Esophagus squamous epithelium (tissue), 5 donors: ENCODE measurements at places on chromosomes 3 and 15. TPM values are rescaled to one million over a fixed set of nuclear protein-coding genes. Genes with fewer than 3 reads are reported as not detected.

The SMCO1 gene
- total RNA-seq: not detected

DNA sequence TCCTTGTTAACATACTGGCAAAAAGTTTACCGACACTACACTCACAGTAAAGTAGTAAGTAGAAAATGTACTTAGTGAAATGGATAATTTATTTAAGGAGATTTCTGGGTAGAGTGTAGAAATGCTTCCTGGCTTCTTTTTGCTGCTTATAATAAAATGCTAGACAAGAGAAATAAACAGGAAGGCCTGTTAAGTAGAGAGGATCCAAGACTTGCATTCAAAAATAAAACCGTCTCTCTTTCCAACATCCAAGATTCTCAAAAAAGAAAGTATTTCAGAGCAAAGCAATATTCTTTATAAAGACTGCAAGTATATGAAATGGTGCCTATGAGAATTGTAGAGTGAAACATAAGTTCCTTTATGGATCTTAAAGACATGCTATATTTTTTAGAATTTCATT lies 77.0 kb upstream of the CNTN6 start:
- no peaks in the 10 kb centered on the region for H3K4me1 ChIP-seq
- no peak overlapping the region for H3K4me3 ChIP-seq
- H3K27ac ChIP-seq: no peak overlapping the region
- H3K36me3 ChIP-seq: no peaks in the 10 kb centered on the region

- H3K4me3 ChIP-seq: no peak overlapping the region
- no peaks in the 10 kb centered on the region for H3K4me1 ChIP-seq
- H3K27ac ChIP-seq: no peak overlapping the region
- no peak for DNase-seq
- H3K36me3 ChIP-seq: peaks cover 18% of the 10 kb centered on the region
- H3K27me3 ChIP-seq: no peaks in the 10 kb centered on the region
Observed at GRCh38 chr15:79834495-79834894, 62.3 kb downstream of the MTHFS start.

DNA sequence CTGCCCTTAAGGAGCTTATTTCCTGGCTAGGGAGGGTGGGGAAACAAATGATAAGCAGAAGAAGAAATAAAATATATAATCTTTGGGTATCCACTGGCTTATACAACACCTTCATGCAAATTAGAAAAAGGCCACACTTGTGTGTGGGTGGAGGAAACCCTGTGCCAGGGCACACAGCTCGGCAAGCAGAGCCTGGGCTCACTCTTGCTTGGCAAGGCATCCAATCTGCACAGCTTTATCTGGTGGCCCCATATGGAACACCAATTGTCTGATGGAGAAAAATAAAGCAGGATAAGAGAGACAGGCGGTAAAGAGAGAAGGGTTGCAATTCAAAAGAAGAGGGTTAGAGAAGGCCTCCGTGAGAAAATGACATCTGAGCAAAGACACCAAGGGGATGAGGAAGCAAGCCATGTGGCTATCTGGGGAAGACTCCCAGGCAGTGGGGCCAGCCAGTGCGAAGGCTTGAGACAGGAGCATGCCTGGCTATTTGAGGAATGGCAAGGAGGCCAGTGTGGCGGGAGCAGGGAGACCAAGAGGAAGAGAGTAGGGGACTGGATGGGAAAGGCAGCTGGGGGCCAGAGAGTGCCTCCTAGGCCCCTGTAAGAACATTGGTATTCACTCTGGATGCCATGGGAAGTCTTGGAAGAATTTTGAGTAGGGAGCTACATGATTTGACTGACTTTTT lies 22.5 kb upstream of the VPS8 start:
- H3K4me3 ChIP-seq: no peak overlapping the region
- DNase-seq: no peak
- H3K36me3 ChIP-seq: no peaks in the 10 kb centered on the region
- H3K4me1 ChIP-seq: peaks cover 4% of the 10 kb centered on the region
- H3K27me3 ChIP-seq: no peaks in the 10 kb centered on the region
- H3K27ac ChIP-seq: no peak overlapping the region

GRCh38 chr3:98731720-98732285 lies 31.3 kb upstream of the ST3GAL6 start:
- H3K27me3 ChIP-seq: peaks cover 13% of the 10 kb centered on the region
- H3K4me3 ChIP-seq: peak overlapping the region; percentile 70
- peaks cover 26% of the 10 kb centered on the region for H3K4me1 ChIP-seq

- no peaks in the 10 kb centered on the region for H3K36me3 ChIP-seq
- no peak overlapping the region for H3K4me3 ChIP-seq
- H3K4me1 ChIP-seq: peaks cover 12% of the 10 kb centered on the region
- H3K27ac ChIP-seq: no peak overlapping the region
Observed at GRCh38 chr3:157786618-157787017, 283.4 kb upstream of the VEPH1 start.

DNA sequence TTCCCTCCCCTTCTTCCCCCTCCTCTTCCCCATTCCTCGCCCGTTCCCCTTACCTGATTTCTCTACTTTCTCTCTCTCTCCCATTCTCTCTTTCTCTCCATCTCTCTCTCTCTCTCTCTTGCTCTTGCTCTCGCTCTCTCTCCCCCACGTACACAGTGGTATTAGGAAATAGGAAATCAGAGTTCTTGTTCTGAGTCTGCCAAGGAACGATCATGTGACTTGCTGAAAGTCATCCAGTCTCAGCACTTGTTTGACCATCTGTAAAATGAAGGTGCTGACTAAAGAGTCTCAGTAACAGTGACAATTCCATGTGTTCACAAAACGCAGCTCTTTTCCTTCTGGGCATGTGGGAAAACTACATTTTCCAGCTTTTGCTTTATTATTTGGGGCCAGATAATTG lies 445.0 kb upstream of the TGFBR2 start:
- no peaks in the 10 kb centered on the region for H3K27me3 ChIP-seq
- H3K36me3 ChIP-seq: no peaks in the 10 kb centered on the region
- no peaks in the 10 kb centered on the region for H3K4me1 ChIP-seq
- no peak for DNase-seq
- no peak overlapping the region for H3K27ac ChIP-seq

DNA sequence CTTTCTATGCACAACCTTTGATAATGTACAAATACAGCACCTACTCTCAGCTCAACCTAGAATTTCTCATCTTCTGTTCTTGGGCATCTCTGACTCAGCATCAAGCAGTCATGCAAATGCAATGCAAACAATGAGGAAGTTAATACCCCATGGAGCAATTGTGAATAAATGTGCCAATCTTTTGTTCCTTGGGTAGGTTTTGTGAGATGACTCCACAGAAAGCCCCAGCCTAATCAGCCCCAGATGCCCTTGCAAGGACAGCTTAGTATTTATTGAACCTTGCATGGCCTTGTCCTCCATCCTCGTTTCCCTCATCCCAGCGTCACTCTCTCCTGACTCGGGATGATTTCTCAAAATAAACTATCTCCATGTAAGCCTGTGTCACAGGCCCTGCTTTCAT lies 494.7 kb upstream of the NECTIN3 start:
- H3K27me3 ChIP-seq: no peaks in the 10 kb centered on the region
- no peak overlapping the region for H3K4me3 ChIP-seq
- no peaks in the 10 kb centered on the region for H3K36me3 ChIP-seq
- no peak overlapping the region for H3K27ac ChIP-seq
- DNase-seq: no peak
- no peaks in the 10 kb centered on the region for H3K4me1 ChIP-seq

DNA sequence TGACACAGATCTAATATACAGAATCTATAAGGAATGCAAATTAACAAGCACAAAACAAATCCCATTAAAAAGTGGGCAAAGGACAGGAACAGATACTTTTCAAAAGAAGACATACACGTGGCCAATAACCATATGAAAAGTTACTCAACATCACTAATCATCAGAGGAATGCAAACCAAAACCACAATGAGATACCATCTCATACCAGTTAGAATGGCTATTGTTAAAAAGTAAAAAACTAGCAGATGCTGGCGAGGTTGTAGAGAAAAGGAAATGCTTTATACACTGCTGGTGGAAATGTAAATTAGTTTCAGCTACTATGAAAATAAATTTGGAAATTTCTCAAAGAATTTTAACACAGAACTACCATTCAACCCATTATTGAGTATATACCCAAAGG lies 50.7 kb downstream of the ADAMTS17 start:
- H3K27ac ChIP-seq: no peak overlapping the region
- H3K4me3 ChIP-seq: no peak overlapping the region
- H3K36me3 ChIP-seq: no peaks in the 10 kb centered on the region
- no peak for DNase-seq
- H3K27me3 ChIP-seq: no peaks in the 10 kb centered on the region

DNA sequence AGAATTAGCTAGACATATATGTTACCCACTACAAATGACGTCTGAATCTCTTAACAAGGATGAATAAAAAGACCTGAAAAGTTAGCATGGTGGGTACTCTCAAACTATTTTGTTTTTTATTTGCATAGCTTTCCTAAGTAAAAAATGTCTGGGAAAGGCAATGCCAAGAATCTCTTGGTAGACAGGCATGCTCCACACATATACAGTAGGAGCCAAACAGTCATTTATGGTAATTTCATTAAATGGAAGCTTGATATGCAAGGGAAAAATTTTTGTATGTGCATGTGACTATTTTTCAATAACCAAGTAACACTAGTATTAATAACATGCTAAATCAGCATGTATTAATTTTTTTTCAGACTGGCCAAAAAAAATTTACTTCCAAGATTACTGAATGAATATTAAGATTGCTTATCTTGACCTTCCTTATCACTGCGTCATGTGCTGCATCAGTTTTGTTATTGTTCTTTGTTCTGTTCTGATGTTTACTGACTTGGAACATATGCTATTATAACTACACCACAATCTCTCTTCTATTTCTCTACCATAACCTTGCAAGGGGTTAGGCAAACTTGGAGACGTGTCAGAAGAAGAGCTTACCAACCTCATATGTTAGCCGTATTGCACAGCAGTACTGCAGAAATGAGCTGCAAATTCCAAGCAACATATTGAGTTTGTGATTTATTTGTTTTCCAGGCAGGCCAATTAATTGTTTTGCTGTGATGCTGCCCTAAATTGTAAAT lies 255.3 kb downstream of the RBMS3 start:
- DNase-seq: no peak
- H3K36me3 ChIP-seq: no peaks in the 10 kb centered on the region
- no peak overlapping the region for H3K4me3 ChIP-seq
- H3K4me1 ChIP-seq: no peaks in the 10 kb centered on the region
- no peak overlapping the region for H3K27ac ChIP-seq
- H3K27me3 ChIP-seq: no peaks in the 10 kb centered on the region

GRCh38 chr3:17118771-17119170 lies 234.0 kb downstream of the PLCL2 start:
- H3K36me3 ChIP-seq: no peaks in the 10 kb centered on the region
- no peaks in the 10 kb centered on the region for H3K4me1 ChIP-seq
- no peak for DNase-seq
- H3K4me3 ChIP-seq: no peak overlapping the region
- no peaks in the 10 kb centered on the region for H3K27me3 ChIP-seq
